ENCODE measurements at places on chromosomes 3 and 15.

DNA sequence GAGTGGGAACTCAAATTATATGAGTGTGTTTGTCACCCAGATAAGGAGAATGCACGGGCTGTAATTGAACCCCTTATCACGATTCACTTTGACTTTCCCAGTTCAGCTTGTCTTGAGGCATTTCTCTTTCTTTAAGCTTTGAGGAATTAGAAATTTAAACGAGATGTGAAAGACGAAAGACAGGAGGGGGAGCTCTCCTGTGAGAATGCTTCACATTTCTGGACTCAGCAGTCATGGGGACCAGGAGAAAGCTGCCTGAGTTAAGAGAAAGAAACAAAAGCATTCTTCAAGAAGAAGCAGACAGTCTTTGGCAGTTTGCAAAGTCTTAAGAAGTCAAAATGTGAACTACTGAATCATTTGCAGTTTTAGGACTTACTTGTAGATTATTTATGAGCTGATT, 205.6 kb downstream of the NECTIN3 start:
- peak; percentile 28 for DNase-seq

DNA sequence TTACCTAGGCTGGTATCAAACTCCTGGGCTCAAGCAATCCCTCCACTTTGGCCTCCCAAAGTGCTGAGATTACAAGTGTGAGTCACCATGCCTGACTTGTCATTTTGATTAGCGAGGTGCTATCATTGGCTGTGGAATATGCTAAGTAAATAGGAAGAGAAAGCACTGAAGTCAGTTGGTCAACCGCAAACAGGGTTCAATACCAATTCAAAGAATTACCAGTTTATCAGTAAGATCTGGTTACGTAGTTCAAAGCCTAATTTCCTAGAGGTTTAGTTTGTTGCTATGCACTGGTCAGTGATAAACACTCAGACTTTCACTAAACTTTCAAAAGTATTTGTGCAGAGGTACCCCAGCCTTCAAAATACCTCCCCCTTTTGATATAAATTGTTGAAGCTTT, 29.5 kb downstream of the GLB1 start:
- DNase-seq, result peak; percentile 37

DNA sequence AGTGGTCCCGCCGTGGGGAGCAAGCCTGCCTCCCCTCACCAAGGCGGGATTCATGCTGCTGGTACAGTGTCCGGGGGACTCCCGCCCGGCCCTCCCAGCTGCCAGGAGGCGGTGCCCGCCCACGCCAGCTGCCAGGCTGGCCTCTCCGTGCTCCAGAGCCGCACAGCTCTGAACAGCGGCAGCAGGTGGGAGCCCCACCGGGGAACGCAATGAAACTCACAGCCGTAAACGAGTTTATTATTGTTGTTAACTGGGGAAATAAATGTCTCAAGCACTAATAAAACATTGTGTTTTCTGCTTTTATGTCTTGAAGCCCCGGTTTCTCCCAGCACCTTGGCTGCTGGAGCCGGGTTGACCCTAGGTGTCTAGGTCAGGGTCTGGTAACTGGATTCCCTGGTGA, 317.7 kb upstream of the TLE3 start:
- DNase-seq, result no peak

- DNase-seq, result no peak
Measured at GRCh38 chr15:97858296-97858695, 102.2 kb upstream of the ARRDC4 start.

DNA sequence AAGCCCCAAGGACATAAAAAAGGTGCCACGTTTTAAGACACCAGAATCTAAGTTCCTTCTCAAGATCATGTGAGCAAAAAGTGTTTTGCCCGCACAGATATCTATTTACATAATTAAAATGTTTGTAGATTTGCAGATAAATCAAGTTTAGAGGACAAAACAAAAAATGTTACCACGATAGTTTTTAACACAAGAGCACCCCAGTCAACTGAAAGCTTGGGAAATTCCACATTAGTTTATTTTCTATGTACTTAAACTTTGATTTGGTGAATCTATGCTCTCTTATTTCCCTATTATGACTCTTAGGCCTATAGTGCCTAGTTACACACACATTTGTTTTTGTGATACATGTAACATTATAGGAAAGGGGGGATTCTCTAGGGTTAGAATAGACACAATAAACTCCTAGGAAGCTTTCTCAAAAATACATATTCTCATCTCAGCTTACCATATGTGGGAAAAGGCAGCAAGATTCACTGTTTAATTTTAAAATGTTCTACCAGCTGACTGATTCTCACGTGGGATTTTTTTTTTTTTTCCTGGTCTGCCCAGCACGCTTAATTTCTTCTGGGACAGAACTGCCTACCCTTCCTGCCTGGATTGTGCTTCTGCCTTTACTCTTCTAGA, 8.4 kb upstream of the LEKR1 start:
- no peak for DNase-seq

DNA sequence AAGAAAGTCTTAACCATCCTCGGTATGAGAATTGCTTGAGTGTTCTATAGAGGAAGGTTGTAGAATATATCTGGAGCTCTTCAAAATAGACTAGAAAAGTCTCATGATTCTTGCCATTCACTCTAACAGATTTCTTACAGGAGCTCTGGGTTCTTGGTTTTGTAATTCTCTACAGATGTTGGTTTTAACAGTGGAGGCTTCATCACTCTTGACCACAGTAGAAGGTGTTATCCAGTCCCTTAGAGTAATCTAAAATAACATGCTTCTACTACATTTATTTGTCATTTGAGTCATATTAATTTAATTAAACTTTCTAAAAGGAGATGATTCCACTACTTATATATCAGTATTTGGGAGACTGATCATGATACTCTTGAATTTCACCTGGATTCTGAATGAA, 9.7 kb downstream of the GTF2E1 start:
- DNase-seq, result no peak

DNA sequence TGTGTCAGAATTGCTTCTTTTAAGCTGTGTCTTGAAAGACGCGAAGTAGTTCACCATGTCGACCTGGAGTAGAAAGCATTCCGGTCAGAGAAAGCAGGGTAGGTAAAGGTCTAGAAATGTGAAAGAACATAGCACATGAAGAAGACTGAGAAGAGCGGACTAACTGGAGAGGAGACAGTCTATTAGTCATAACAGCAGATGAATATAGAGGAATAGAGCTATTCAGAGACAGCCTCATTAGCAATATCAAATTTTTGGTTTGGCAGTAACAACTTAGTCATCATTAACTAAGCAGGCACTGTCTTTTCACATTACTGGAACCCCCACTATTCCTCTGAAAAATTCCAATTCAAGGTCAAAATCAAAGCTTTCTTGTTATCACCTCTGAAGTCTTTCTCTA, 678.8 kb downstream of the DIPK2A start:
- no peak for DNase-seq

DNA sequence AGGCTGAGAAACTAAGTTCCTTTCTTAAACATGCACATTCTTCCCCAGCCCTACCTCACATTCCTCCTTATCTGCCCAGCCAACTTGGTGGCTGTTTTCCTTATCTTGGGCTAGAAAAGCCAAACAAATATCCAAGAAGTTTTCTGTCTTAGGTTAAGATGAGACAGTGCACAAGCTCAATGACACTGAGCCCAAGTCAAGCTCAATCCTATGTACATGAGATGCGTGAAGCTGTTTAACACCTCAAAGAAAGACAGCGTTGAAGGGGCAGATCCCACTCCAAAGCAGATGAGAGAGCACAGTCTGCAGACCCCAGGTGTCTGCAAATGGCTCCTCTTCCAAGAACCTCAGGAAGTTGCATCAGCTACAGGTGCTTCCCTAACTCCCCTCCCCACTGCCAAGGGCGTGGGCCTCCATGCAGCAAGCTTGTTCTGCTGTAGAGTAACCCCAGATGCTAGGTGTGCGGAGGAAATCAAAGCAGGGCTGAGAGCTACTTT, 16.6 kb downstream of the LRRC2 start:
- DNase-seq, result no peak

GRCh38 chr15:50977162-50977561, 68.7 kb downstream of the AP4E1 start:
- DNase-seq, result no peak

DNA sequence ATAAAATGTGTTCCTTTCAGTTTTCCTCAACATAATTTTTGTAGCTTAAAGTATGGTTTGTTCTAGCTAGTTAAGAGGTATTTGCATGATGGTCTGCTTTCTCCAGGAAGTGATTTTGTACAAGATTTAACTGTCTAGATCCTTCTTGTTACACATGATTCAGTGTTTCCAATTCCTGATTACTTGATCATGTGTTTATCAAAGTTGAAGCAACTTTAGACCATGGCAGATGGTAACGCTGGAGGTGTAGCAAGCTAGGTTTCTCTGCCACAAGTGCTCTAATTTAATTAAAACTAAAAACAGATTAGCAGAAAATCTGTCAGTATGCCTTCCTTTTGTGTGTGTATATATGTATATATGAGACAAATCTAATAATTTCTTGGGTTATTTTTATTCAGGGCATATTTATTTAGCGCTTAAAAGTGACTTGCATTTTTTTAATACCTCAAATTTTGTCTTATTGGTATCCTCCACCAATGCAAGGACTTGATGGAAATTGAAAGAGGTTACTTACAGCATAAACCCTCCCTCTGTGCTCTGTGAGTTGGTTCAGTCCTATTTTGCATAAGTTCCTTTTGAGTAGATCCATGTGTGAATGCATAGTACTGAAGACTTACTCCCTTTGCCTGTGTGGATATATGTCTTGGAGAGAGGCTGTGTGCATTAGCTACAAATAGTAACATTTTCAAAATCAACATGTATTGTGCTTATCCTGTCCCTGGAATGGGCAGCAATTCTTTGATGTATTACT, 157.3 kb upstream of the CGNL1 start:
- DNase-seq, result peak; percentile 90

DNA sequence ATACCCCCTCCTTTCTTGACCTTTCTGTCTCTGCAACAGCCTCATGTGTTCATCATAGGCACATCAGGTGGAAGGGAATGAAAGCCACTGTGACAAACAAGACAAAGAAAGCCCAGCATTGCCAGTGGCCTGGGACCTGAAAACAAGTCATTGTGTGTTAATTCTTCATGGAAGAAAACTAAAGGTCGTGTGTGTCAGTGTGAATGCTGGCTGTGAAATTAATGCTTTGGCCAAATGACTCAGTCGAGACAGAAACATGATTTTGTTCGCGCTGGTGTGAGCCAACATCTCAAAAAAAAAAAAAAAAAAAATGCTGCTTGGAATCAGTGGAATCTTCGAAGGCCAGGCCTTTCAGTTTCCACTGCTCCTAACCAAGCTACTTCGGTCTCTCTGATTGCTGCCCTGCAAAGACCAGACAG, 386.5 kb upstream of the PROK2 start:
- DNase-seq, result no peak

DNA sequence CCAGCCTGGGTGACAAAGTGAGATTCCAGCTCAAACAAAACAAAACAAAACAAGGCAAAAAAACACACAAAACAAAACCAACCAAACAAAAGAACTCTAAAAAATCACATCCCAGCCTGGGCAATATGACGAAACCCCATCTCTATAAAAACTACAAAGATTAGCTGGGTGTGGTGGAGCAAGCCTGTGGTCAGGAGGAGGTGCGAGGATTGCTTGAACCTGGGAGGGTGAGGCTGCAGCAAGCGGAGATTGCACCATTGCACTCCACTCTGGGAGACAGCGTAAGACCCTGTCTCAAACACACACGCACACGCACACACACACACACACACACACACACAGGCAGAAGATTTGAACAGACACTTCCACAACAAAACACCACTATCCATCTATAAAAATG, 99.6 kb downstream of the SHQ1 start:
- no peak for DNase-seq

DNA sequence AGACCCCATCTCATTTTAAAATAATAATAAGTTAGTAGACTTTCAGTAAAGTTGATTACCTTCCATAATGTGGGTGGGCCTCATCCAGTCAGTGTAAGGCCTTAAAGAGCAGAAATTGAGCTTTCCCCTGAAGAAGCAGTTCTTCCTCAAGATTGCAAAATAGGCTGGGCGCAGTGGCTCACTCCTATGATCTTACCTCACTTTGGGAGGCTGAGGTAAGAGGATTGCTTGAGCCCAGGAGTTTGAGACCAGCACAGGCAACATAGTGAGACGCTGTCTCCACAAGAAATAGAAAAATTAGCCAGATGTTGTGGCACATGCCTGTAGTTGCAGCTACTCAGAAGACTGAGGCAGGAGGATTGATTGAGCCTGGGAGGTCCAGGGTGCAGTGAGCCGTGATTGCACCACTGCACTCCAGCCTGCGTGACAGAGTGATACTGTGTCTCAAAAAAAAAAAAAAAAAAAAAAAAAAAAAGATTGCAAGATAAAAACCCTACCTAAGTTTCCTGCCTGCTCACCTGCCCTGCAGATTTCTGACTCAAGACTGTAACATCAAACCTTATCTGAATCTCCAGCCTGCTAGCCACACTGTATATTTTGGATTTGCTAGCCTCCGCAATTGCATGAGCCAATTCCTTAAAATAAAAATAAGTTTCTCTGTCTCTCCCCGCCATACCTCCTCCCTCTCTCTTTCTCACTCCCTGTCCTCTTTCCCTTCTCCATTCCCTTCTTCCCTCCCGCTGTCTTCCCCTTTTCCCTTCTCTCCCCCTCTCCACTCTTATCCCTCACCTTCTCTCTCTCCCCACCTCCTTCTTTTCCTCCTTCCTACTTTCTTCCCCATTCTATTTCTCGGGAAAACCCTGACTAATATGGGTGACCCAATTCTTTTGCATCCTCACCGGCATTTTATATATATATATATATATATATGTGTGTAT, 16.9 kb downstream of the KLHL18 start:
- DNase-seq, result no peak

GRCh38 chr3:149004622-149005021, 13.3 kb downstream of the GYG1 start:
- peak; percentile 39 for DNase-seq

GRCh38 chr3:30550246-30550645, 56.2 kb upstream of the TGFBR2 start:
- no peak for DNase-seq

DNA sequence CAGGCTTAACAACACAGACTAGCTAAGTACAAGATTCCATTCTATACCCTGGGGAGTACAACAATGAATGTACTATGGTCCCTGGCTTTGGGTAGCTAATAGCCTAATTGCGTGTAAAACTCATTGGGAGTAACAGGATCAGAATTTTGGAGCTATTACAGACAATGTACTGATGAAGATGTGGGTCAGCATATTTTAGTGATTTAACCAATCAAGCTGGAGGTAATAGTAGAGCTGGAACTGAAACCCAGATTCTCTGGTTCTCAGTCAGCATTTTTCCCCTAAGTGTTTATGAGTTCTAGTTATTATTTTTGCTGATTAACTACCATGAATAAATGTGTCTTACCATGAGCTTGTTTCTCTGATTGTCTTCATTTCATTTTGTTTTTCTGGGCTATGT, 578.7 kb downstream of the NLGN1 start:
- DNase-seq, result no peak

DNA sequence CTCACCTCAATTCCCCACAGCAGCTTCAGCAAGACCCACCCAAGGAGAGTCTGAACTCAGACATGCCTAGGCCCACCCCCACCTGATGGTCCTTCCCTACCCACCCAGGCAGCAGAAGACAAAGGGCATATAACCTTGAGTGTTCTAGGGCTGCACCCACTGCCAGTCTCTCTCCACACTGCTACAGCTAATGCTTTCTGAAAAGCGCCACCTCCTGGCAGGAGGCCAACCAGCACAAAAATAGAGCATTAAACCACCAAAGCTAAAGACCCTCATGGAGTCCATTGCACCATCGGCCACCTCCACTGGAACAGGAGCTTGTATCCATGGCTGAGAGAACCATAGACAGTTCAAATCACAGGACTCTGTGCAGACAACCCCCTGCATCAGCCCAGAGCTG, 11.3 kb upstream of the RPL39L start:
- no peak for DNase-seq

Measured in mesenchymal stem cell (in vitro differentiated cells and primary cell).